ENCODE measurements at places on chromosomes 13 and 19.

DNA sequence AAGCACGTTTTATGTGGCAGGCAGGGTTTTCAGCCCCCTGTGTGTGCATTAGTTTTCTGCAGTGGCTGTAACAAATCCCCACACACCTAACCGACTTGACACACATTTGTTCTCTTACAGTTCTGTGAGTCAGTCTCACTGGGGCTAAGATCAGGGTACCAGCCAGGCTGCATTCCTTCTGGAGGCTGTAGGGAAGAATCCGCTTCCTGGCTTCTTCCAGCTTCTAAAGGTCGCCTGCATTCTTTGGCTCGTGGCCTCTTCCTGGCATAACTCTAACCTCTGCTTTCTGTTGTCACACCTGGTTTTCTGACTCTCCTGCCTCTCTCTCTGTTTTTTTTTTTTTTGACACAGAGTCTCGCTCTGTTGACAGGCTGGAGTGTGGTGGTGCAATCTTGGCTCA is 6.4 kb downstream of the ELSPBP1 start:
- no peak for DNase-seq

GRCh38 chr13:107590556-107590955 is 624.8 kb downstream of the LIG4 start:
- no peak for DNase-seq

DNA sequence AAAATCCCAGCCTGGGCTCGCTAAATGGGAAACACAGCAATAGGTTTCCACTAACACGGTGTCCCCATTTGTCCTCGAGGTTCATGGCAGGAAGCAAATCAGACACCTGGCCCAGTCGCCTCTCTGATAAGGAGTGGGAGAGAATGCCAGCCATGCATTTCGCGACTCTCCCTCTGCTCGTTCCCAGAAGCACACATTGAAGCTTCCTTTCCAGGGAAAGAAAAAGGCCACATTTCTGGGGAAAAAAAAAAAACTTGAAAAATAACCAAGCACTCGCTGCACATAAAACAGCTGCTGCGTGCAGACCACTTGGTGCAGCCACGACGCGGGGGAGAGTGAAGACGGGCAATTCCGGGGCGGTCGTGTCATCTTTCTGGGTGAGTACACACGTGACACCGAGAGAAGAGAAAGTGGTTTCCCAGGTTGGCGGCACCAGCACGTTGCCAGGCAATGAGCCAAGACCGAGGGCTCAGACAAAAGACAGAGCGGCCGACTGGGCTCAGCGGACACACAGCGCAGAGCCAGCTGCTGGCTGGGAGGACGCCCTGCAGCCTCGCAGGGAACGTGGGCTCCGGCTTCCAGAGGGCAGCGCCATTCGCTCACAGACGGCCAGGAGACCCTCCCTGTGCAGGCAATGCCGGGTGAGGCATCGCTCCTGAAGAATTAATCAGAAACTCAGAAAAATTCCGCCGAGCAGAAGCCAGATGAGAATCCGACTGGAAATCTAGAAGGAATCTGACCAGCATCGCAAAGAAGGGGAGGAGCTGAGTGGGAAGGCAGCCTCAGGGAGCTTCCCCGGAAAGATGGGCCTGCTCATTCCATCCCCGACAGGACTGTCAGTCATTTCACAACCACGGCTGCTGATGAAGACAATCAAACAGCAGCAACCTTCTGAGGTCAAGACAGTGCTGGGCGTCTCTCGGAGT is 83.2 kb upstream of the IRS2 start:
- DNase-seq: peak; percentile 93

- DNase-seq: no peak
Measured at GRCh38 chr13:48817166-48817802, 158.4 kb upstream of the FNDC3A start.

GRCh38 chr19:2049741-2050348 is 1.2 kb downstream of the MKNK2 start:
- DNase-seq: peak; percentile 4

- peak; percentile 47 for DNase-seq
Measured at GRCh38 chr13:38223089-38223488, 126.6 kb upstream of the UFM1 start.

GRCh38 chr19:8610936-8611300 is 403 bp upstream of the ADAMTS10 start:
- no peak for DNase-seq

GRCh38 chr19:39111593-39112199 is 13.9 kb upstream of the PAK4 start:
- DNase-seq: no peak

DNA sequence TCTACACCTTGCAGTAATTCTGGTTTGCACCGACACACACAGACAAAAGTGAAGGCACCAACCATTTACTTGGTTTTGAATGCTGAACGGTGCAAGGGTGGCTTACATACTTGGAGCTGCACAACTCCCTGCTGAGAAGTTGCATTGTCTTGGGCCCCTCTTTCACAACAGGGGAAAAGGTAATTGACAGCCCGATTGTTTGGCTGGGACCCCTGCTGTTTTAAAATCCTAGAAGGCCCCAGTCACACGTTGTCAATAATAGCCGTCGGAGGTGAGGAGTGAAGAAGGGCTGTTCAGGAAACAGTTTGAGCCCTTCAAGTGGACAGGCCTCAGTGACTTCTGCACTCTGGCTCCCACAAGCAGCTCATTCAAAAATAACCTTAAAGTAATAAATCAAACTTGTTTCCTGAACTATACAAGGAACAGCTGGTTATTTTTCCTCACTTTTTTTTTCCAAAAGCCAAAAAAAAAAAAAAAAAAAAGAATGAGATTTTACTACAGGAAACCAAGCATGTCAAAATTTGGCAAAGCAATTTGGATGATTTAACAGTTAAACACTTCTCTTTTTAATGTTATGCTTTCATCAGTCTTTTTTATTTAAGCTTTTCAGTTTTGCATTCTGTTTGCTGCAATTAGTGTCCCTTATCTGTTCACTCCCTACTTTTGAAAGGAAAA is 19.0 kb upstream of the SPRY2 start:
- peak; percentile 36 for DNase-seq

DNA sequence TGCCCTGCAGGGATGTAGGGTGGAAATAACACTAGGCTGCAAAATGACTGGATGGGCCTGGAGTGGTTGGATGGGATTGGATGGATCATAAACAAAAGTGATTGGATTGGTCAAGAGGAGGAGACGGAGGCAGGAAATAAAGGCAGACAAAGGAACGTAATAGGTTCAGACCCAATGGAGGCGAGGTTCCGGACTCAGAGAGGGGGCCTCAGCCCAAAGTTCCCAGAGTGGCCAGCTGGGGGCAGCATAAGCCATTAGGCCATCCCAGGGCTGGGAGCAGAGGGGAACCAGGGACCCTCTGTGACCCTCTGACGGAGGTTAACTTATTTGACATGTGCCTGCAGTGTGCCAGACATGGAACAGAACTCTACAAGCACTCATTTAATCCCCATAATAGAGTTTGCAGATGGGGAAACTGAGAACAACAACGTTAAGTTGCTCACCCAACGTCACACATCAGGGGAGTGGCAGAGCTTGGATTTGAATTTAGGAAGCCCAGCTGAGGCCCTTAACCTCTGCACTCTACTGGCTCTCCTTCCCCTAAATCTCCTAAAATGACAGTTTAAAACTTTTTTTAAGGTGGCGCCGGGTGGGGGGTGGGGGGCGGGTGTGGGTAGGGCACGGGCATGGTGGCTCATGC is 15.3 kb upstream of the MAP1S start:
- DNase-seq: no peak

GRCh38 chr19:39135701-39136100 is 10.1 kb downstream of the PAK4 start:
- DNase-seq: no peak

DNA sequence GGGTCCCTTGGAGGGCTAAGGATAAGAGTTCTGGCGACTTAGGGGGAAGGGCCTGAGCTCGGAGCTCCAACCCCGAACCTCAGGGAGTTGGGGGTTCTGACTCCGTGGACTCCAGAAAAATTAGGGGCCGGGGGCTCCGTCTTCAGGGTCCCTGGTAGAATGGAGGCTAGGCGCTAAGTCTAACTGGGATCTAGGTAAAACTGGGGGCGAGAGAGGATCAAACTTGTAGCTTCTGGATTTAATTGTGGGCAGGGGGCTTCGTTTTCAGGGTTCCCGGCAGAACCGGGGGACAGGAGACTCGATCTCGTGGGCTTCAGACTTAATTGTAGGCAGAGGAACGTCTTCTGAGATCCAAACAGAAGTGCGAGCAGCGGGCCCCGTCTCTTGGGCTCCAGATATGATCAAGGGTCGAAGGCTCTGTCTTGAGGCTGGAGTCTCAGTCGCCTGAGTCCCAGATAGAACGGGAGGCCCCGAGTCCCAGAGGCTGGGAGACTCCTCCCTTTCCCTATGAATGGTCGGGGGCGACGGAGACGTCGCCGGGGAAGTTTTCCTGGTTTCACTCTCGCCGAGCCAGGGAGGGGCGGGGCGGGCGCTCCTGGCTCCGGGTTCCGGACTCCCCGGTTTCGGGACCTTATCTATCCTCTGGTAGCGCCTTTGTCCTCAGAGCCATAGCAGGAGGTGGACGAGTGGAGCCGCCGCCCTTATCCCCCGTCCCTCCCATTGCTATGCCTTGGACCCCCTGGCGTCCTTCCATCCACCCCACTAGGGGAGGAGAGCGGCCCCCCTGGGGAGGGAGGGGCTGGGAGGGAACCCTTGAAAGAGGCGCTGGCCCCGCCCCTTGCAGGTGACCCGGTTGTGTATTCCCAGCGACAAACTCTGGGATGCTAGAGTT is 1.3 kb downstream of the NECTIN2 start:
- DNase-seq: peak; percentile 9

- DNase-seq: no peak
Measured at GRCh38 chr13:73879346-73880015, 254.7 kb downstream of the KLF12 start.

DNA sequence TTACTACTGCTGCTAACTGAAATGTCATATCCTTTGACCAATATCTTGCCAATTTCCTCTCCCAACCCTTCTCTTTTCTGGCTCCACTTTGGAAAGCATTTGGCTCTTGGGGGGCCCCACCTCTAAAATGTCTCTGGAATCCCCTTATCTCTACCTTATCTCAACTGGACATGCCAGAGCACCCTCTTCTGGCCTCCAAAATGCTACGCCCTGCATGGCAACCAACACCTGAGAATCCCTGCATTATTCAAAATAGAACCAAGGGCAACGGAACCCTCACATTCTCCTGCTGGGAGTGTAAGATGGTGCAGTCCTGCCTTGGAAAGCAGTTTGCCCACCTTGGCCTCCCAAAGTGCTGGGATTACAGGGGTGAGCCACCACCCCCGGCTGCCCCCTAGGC is 35.3 kb downstream of the CERS4 start:
- DNase-seq: no peak

GRCh38 chr13:41465241-41465847 is 8.0 kb downstream of the RGCC start:
- DNase-seq: no peak

GRCh38 chr19:35977446-35978222 is 17.4 kb upstream of the SDHAF1 start:
- no peak for DNase-seq

DNA sequence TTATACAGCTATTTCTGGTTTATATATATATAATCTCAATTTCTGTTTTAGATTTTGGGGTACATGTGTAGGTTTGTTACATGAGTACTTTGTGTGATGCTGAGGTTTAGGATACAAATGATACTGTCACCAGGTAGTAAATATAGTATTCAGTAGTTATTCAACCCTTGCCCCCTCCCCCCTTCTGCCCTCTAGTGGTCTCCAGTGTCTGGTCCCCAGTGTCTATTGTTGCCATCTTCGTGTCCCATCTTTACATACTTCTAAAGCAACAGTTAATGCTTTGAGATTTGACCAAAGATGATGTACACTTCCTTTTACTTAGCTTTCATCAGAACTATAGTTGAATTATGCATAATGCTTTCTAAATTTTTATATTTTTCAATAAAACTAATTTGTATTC is 1623.4 kb upstream of the PRR20A start:
- DNase-seq: peak; percentile 19

DNA sequence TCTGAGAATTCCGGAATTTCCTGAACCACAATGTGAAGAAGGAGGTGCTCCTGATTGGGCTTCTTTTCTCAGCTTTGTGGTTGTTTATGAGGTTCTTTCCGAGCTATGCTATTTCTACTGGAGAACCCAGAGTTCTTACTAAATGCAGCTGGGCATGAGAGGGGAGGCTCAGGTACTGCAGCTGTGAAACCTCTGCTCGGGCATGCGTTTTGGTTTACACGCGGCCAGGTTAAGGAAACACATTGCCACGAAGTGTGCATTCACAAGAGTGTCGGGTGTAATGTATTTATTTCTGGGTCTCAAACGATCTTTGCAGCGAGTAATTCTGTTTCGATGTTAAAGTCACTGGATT is 661 bp upstream of the MIR17HG start:
- DNase-seq: peak; percentile 76

DNA sequence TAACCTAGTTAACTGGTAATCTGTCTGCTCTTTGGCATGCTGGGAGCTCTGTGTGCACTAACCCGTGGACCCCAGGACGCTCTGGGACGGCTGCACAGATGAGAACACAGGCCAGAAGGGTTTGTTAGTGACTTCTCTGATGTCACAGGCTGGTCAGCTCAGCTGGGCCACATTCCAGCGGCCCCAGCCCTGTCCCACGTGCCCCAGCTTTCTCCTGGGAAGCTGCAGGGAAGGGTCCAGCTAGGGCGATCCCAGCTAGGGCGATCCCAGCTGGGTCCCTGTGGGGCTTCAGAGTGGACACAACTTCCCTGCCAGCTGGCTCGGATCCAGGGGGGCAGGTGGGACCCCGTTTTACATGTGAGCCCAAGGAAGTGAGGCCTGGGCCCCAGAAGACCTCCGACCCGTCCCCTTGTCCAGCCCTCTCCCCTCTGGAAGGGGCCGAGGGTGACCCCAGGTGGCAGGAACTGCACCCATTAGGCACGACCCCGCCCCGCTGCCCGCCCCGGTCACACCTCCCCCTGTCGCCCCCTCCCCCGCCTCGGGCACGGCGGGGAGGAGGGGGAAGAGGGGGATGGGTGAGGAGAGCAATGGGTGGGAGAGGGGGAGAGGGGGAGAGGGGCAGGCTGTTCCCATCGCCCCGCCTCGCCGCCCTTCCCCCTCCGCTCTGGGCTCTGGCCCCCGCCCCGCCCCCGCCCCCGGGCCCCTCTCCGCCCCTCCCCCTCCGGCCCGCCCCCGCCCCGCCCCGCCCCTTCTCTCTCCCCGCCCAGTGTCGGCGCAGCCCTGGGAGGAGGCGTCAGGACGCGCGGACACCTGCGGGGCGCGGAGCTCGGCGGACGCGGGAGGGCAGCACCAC is 75.2 kb upstream of the MCF2L start:
- peak; percentile 37 for DNase-seq

DNA sequence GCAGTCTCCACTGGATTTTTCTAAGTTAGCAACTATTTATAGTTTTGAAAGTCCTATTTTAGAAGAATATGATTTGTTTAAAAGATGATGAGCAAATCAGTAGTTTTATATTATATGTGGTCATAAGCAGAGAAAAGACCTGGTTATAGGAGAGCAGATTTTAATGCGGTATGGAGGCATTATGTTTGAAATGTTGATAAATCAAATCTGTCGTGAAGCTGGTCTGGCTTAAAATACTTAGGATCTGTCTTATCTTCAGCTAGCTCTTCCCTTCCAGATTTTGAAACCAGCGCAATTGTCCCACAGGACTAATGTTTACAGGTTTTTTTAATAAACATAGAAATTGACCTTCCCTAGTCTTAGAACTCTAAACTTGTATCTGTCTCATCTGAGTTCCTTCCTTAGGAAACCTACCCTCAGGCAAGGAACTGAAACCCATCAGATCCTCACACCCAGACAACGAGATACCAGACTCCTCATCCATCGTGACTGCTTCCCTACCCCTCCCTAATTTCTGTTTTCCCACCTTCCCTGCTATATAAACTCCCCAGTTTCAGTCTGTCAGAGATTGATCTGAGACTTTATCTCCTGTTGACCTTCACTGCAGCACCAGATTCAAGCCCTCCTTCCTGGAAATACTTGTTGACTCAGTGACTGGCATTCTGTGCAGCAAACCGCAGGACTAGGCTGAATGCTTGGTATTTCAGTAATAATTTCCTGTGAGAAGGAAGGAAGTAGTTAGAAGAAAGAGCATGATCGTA is 37.8 kb upstream of the CXCL17 start:
- no peak for DNase-seq

Data from NCI-H748 treated with DMSO at 0.1 percent for 48 hours (cell line).